ENCODE measurements at places on chromosomes 3 and 15. TPM values are rescaled to one million over a fixed set of nuclear protein-coding genes. Genes with fewer than 3 reads are reported as not detected.

Gene NCK1
- polyA plus RNA-seq, result 33.0 TPM

Gene VEPH1
- polyA plus RNA-seq, result 0.39 TPM

Gene CHST14
- 7.7 TPM for polyA plus RNA-seq

Gene KBTBD13
- polyA plus RNA-seq, result not detected

Gene HCLS1
- polyA plus RNA-seq, result 0.06 TPM

Gene CELF6
- 0.02 TPM for polyA plus RNA-seq

Gene TUSC7
- not detected for polyA plus RNA-seq

Gene PODXL2
- 0.11 TPM for polyA plus RNA-seq

Gene SLC6A20
- 0.02 TPM for polyA plus RNA-seq

Gene KLHL6
- 0.08 TPM for polyA plus RNA-seq

Gene LRRIQ4
- not detected for polyA plus RNA-seq

Gene CCR1
- 0.01 TPM for polyA plus RNA-seq

Gene PLOD2
- polyA plus RNA-seq, result 19.6 TPM

Gene PARP15
- polyA plus RNA-seq, result 0.06 TPM

Gene CHST2
- polyA plus RNA-seq, result 2.9 TPM

Gene CYP8B1
- polyA plus RNA-seq, result not detected

Gene ISG20
- 7.9 TPM for polyA plus RNA-seq

Gene ZNF197
- polyA plus RNA-seq, result 4.4 TPM

Gene FANCD2OS
- not detected for polyA plus RNA-seq

Gene GOLGA8S
- polyA plus RNA-seq, result not detected

Gene CCDC14
- polyA plus RNA-seq, result 28.5 TPM

Gene ATP13A5
- not detected for polyA plus RNA-seq

Gene TMEM158
- polyA plus RNA-seq, result 2.4 TPM

Gene TMEM44
- 14.0 TPM for polyA plus RNA-seq

Gene ZBED2
- polyA plus RNA-seq, result 42.6 TPM

Gene OR5AC2
- not detected for polyA plus RNA-seq

Gene RSRC1
- 8.4 TPM for polyA plus RNA-seq

Gene GPR87
- 88.9 TPM for polyA plus RNA-seq

Gene FAM107A
- polyA plus RNA-seq, result not detected

Gene RPUSD2
- 12.2 TPM for polyA plus RNA-seq

Gene SYNM
- 0.31 TPM for polyA plus RNA-seq

Gene CD200
- 4.2 TPM for polyA plus RNA-seq

Gene GOLGA6D
- polyA plus RNA-seq, result not detected

Gene CASR
- polyA plus RNA-seq, result not detected

Gene COLQ
- polyA plus RNA-seq, result 0.11 TPM

Gene TMEM207
- not detected for polyA plus RNA-seq

Gene CA12
- polyA plus RNA-seq, result 220 TPM

Gene CCDC174
- polyA plus RNA-seq, result 5.0 TPM

Gene CPN2
- not detected for polyA plus RNA-seq

Gene TOMM70
- polyA plus RNA-seq, result 22.9 TPM

Gene CTXN2
- polyA plus RNA-seq, result not detected

Gene SLC38A3
- 0.06 TPM for polyA plus RNA-seq

Gene CKMT1A
- 94.3 TPM for polyA plus RNA-seq

Gene NR2E3
- 0.03 TPM for polyA plus RNA-seq

Gene RSL24D1
- 36.4 TPM for polyA plus RNA-seq

Gene RAD51
- 19.2 TPM for polyA plus RNA-seq

Gene ZBTB20
- 1.2 TPM for polyA plus RNA-seq

Gene PROS1
- polyA plus RNA-seq, result 6.2 TPM

Gene SLC22A13
- 0.14 TPM for polyA plus RNA-seq

Gene RCCD1
- 6.5 TPM for polyA plus RNA-seq

Gene KPNA1
- 44.1 TPM for polyA plus RNA-seq

Gene SLC28A1
- not detected for polyA plus RNA-seq

Gene RNF123
- 34.0 TPM for polyA plus RNA-seq

Gene MELTF
- 5.7 TPM for polyA plus RNA-seq

Gene DNAH12
- polyA plus RNA-seq, result 0.02 TPM

Gene MON1A
- polyA plus RNA-seq, result 17.6 TPM

Gene SEMA5B
- polyA plus RNA-seq, result 0.11 TPM

Data from mammary epithelial cell (primary cell).